Activated T-helper 1 cell treated with anti-CD3 and anti-CD28 coated beads, Interleukin-2, amount 50 U/mL, for 16 hours (primary cell): ENCODE measurements at places on chromosomes 5 and 9.
A peak's percentile ranks its signal among the peaks of the same experiment; 100 is the strongest.

GRCh38 chr5:111731638-111732037 lies 25.4 kb downstream of the NREP start:
- DNase-seq, result no peak

GRCh38 chr5:7976411-7977190 lies 107.7 kb downstream of the MTRR start:
- DNase-seq, result no peak

DNA sequence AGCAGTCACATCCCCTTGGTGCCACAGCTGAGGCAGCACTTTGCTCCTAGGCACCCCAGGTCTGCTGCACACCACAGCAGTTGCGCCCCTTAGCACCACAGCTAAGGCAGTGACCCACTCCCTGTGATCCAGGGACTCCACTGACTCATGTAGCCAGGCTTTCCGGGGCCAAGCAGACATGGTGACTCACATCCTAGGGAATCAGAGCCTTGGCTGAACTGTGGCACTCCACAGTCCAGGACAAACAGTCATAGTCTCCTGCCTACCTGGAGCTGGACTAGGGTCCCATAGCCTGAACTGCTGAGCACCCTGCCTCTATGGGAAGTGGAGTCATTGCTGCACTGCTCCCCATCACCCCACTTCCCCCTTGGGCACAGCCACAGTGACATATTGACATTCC lies 338.7 kb downstream of the NPR3 start:
- DNase-seq, result no peak

- DNase-seq, result no peak
Measured at GRCh38 chr9:106576232-106576760, 286.7 kb upstream of the ZNF462 start.

- no peak for DNase-seq
Measured at GRCh38 chr5:53170746-53171349, 61.3 kb upstream of the MOCS2 start.

DNA sequence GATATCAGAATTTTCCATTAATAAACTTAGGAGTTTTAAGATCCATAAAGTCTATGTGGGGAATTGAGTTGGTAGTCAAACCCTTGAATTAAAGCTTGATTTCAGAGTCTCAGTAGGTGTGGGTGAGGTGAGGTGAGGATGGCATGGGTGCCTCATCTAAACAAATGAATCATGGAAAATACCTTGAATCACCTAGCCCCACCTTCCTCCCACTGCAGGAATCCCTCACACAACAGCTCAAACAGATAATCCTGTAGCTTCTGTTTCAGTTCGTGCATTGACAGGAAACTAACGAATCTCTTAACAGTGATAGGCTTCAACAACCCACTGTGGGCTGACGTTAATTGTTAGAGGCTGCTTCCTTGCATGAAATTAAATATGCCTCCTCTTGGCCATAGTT lies 185.0 kb downstream of the SREK1 start:
- no peak for DNase-seq

DNA sequence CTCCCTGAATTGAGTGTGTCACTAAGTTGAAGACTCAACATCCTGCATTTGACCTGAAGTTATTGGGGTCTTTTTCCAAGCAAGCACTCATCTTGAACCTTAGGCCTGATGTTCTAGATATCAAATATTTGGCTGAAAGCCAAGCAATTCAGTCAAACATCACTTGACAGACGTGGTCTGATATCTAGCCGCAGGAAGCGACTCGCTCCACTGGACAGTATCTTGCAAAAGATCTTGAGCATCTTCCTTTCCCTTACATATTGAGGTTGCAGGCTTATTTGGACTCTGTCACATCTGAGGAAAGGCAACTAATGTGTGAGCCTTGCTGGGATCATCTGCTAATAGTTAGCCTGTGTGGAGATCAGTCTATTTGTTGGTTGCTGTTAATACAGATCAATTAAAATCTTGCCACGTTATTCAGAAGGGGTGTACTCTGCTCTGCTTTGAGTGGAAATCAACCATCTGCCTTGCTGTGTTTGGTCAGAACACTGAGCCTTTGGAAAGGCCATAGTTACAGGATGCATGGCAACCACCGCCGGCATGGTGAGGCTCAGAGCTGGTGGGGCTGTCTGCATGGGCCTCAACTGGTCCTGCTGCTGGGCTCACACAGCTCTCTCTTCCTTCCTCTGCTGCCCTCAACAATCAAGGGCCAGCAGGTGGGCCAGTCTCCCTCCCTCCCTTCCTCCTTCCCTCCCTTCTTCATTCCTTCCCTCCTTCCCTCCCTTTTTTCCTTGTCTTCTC lies 166.9 kb upstream of the KLF9 start:
- no peak for DNase-seq

GRCh38 chr9:116945817-116946216 lies 258.7 kb downstream of the TRIM32 start:
- no peak for DNase-seq

DNA sequence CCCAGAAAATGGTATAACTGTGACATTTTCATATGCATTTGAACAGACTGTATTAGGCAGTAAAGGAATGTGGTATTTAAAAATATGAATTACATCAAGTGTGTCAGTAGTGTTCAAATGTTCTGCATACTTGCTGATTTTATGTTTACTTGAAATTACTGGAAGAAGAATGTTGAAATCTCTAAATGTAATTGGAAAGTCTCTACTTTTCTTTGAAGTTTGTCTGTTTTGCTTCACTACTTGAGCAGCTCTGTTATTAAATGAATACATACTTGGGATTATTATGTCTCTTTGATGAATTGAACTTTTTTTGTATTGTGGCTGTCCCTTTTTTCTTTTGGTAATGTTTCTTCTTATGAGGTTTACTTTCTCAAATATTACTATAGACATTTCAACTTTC lies 205.6 kb downstream of the TAF11L14 start:
- no peak for DNase-seq

DNA sequence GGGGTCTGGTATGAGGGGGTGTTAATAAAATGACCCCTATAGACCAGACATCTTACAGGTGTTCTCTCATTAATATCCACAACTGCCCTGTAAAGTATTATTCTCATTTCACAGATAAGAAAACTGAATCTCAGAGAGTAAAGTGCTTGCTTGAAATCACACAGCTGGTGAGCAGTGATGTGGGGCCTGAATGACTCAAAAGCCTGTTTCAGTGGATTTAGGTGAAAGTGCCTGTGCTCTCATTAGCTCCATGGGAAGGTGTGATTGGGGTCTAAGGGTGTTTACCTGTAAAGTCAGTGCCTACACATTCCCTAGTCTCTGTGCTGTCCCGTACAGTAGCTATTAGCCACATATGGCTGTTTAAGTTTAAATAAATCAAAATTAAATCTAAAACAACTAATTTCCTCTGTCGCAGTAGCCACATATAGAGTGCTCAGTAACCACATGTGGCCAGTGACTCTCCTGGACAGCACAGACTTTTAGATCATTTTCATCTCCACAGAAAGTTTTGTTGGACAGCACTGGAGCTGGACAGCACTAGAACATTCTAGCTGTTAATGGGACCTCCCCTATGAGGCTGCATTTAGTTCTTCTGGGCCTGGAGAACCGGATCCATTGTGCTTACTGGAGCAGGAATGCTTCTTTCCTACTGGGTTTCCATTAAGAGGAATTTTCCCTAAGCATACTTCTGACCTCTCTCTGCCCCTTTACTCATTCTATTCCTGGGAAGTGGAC lies 52.5 kb upstream of the SEMA6A start:
- no peak for DNase-seq

DNA sequence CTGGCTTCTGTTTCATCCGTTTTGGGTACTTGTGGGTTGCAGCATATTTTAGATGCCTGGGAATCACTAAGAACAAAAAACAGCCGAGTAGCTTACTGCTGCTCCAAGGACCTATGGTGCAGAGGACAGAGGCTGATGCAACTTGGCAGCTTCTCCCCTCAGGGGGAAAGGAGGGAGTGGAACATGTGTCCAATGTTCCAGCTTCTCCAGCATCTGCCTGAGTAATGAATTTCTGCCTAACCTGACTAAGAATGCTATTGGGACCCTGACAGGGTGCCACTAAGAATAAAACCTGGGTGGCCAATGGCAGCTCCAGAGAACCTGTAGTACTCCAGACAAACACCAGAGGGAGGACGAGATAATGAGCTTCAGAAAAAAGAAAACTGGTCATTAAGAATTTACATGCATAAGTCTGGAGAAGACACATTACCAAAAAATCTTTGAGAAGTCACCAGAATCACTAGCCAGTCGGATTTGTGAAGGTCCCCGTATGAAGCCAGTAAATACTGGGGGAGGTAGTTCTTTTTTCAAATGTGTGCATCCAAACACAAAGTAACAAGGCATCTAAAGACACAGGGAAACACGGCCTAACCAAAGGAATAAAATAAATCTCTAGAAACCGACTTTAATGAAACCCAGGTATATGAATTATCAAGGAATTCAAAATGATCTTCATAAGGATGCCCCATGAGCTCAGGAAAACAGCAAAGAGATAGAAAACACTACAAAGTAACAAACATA lies 293.5 kb downstream of the HINT1 start:
- peak; percentile 2 for DNase-seq

- no peak for DNase-seq
Measured at GRCh38 chr5:126499853-126500342, 76.7 kb downstream of the GRAMD2B start.

- DNase-seq, result no peak
Measured at GRCh38 chr5:126046318-126046717, 376.9 kb upstream of the GRAMD2B start.

- DNase-seq, result no peak
Measured at GRCh38 chr5:61228691-61229280, 66.5 kb upstream of the SMIM15 start.

GRCh38 chr5:142758062-142758795 lies 11.9 kb upstream of the ARHGAP26 start:
- DNase-seq, result no peak

DNA sequence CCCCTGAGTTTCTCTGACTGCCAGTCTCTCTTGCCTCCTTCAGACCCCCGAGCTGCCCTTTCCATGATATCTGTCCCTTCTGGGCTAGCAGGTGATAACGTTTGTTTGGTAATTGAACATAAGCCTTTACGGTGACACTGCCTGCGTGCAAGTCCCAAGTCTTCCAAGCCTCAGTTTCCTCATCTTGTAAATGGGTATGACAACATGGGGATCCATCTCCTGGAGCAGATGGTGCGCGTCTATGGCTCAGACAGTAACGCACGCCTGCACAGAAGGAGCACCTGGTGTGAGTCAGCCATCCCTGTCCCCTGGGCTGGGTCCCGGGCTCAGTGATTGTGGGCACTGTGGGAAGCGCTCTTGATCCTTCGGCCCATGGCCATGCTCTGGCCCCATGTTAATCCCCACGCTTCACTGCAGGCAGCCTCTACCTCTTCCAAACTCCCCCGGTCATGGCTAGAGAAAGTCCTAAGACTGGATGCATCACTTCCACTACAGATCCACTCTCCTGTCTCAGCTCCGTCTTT lies 85.8 kb downstream of the DAP start:
- no peak for DNase-seq

- no peak for DNase-seq
Measured at GRCh38 chr5:78971998-78972397, 13.1 kb downstream of the ARSB start.

DNA sequence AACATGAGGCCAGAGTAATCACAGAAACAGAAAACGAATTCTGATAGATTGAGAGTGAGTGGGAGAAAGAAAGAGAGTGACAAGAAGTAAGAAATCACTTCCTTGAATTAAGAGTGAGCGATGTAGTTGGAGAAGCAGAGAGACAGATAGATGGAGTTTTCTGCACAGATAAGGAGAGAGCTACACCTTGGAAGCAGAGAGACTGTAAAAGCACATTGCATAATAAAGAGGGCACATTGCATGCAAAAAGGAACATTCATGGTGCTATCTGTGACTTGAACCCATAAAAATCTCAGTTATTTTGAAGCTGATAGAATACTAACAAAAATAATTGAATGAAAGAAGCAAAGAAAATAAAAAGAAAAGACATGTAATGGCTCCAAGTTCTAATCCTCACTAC lies 943.8 kb downstream of the NR2F1-AS1 start:
- DNase-seq, result no peak

DNA sequence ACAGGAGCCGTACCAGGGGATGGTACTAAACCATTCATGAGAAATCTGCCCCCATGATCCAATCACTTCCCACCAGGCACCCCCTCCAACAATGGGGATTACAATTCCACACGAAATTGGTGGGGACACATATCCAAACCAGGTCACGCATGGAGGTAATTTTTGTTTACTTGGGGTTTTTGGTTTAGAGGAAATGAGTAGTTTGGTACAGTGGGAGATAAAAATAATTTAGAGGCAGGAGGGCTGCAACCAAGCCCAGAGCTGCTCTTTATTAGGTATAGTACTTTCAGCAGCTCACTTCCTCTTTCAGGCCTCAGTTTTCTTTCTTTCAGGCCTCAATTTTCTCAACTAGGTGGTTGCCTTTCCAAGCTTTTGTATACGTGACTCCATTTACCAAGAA lies 23.2 kb downstream of the PRUNE2 start:
- DNase-seq, result no peak

DNA sequence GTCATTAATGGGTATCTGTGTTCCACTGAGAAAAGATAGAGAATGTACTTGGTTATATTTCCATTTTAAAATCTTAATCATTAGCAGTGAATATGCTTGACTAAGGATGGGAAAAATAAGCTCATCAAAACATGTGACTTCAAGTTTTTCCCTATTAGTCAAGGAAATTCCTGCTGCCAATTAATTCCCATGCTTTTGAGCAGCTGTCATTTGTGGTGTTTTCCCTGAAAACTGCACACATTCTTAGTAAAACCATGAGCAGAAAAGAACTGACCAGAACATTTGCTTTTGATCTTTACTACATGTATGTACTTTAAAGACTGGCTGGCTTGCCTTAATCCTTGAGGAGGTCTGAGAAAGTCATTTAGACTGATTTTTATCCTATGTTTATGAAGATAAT lies 75.2 kb downstream of the AOPEP start:
- no peak for DNase-seq

DNA sequence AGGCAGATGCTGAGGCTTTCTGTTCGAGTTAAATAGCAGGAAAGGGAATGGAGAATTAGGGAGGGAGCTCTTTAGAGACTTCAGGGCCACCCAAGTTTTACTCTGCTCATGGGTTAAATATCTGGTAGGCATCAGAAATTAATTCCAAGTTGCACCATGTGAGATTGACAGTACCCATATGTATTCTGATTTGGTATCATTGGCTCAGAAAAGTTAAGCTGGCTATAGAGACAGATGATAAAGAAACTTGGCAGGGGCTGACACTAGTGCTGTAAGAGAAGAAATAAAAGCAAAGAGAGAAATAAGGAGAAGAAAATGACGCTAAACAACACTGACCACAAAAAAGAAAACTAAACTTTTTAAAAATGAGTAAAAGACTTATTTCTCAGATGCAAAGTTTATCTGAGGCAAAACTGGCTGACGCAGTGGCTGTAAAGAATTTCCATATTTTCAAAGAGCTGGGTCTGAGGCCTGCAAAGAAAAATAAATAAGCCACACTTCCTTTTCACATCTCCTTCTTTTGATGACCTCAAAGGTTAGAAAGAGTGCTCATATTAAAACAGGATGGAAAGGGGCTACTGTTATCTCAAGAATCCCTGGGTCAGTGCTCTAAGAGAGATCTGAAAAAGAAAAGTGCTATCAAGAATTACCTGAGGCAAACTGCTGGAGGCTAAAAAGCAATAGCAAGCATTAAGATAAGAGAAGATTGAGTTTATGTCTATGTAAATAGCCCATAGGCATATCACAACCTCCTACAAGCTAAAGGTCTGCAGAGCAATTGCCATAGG lies 399.0 kb upstream of the MEF2C start:
- no peak for DNase-seq
